Left renal pelvis (tissue), 4 donors: ENCODE measurements at places on chromosomes 11 and 22. TPM values are rescaled to one million over a fixed set of nuclear protein-coding genes. Genes with fewer than 3 reads are reported as not detected.

The NLRP14 gene
- 0.63 TPM for polyA plus RNA-seq

The PYGM gene
- polyA plus RNA-seq: 11.9 TPM

DNA sequence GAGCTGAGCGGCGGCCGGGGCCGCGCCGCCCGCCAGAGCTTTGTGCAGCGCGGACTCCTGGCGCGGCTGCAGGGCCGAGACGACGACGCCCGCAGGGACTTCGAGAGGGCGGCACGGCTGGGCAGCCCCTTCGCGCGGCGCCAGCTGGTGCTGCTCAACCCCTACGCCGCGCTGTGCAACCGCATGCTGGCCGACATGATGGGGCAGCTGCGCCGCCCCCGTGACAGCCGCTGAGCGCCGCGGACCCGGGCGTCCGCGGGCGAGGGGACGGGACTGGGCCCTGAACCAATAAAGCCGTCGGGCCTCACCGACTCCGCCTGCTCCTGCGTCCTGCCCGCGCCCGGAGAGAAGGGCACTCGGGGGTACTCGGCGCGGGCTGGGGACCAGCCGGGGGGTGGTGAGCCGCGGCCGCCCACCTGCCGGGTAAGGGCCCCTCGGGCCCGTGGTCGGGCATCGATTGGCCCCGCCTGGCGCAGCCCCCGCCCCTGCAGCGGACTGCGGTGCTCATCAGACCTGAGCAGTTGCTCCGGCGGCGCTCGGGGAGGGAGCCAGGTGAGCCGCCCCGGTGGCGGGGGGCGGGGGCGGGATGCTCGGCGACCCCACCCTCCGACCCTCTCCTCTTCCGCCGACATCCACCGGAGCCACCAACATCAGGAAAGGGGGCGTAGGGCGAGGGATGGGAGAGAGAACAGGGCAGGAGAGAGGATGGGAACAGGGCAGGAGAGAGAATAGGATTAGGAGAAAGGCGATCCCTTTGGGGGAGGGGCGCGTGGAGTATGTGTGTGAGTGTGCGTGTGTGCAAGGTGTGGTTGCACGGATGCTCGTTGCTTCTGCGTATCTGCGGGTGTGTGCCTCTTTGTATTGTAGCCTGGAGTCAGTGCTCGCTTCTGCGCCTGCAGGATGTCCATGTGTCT, at the start of gene TMEM25:
TMEM25 (plus strand) TSS at position 510 of the 914 bp plus-strand sequence. CDS start 610 bp downstream, outside the sequence.
- peak; percentile 42 for DNase-seq

- DNase-seq: no peak
Observed at GRCh38 chr11:10663990-10664389, 29.6 kb downstream of the IRAG1 start.

DNA sequence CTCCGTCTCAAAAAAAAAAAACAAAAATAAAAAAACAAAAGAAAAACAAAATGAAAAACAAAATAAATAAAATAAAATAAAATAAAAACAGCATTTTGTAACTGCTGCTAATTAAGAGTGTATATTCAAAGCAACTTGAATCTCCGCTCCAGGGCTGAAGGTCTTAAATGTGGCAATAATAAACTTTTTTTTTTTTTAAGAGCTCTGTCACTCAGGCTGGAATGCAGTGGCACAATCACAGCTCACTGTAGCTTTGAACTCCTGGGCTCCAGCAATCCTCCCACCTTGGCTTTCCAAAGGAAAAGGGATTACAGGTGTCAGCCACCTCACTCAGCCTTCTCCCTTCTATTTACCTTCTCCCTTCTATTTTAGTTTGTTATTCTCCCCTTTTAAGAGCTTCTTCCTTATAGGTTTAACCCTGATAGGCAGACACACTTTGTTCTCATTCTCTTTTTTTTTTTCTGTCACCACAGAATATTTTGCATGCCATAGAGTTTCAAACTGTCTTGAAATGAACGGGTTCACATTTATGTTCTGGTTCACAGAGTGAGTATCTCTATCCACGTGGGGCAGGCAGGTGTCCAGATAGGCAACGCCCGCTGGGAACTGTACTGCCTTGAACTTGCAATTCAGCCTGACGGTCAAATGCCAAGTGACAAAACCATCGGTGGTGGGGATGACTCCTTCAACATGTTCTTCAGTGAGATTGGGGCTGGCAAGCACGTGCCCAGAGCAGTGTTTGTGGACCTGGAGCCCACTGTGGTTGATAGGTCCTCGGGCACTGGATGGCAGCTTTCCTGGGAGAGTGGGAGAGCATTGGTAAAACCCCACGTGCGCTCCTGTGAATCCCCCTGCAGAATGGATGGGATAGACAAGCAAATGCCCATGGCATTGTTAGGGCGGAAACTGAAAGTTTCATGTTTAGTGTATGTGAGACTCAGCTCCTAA, 19.4 kb downstream of the LRRC74B start:
- DNase-seq: no peak

GRCh38 chr11:47907499-47907898, 59.3 kb upstream of the NUP160 start:
- DNase-seq: no peak

- DNase-seq: no peak
Observed at GRCh38 chr11:117396970-117397369, 69.3 kb downstream of the CEP164 start.

GRCh38 chr22:32776802-32777201, 24.7 kb upstream of the TIMP3 start:
- no peak for DNase-seq

DNA sequence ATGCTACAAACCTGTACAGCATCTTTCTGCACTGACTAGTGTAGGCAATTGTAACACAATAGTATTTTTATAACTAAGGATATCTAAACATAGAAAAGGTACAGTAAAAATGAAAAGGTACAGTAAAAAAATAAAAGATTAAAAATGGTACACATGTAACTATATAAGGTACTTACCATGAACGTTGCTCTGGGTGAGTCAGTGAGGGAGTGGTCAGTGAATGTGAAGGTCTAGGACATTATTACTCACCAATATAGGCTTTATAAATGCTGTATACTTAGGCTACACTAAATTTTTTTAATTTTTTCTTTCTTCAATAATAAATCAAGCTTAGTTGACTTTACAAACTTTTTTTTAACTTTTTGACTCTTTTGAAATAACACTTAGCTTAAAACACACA, 59.9 kb downstream of the EIF3M start:
- DNase-seq: no peak

GRCh38 chr11:64028398-64029115, 7.2 kb upstream of the FLRT1 start:
- DNase-seq: peak; percentile 63

- no peak for DNase-seq
Observed at GRCh38 chr22:23868580-23868979, 10.9 kb downstream of the SLC2A11 start.

DNA sequence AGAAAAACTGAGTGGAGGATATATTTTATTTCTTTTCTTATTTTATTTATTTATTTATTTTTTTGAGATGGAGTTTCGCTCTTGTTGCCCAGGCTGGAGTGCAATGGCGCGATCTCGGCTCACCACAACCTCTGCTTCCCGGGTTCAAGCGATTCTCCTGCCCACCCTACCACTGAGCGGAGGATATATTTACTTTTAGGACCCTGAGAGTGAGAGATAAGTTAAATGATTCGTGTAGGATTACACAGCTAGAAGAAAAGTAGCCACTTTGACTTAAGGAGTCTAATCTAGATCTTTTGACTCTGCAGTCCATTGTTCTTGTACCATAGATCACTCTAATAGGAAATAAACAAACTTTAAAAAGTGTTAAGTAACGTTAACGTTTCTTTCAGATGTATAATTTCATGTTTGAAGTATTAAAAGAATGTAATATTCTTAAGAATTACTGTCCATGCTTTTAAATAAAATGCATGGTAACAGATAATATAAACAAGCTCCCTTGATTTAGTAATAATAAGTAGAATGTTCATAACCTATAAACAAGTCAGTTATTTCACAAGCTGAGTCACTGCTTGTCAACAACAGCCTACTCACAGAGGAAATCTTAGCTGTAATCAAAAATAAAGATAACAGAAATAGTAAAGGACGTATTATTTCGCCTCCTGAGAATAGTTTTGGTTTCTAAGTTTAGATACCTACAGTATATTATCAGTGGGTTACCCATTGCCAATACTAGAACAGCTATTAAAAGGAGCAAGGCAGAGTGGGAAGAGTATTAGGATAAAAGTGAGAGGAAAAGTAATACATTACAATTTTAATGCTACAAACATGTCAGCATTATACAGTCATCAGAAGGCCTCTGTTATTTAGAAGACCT, 18.6 kb downstream of the USP47 start:
- no peak for DNase-seq

GRCh38 chr11:122584670-122585069, 70.9 kb upstream of the UBASH3B start:
- no peak for DNase-seq
